Endothelial cell (in vitro differentiated cells): ENCODE measurements at places on chromosomes 2 and 18.

DNA sequence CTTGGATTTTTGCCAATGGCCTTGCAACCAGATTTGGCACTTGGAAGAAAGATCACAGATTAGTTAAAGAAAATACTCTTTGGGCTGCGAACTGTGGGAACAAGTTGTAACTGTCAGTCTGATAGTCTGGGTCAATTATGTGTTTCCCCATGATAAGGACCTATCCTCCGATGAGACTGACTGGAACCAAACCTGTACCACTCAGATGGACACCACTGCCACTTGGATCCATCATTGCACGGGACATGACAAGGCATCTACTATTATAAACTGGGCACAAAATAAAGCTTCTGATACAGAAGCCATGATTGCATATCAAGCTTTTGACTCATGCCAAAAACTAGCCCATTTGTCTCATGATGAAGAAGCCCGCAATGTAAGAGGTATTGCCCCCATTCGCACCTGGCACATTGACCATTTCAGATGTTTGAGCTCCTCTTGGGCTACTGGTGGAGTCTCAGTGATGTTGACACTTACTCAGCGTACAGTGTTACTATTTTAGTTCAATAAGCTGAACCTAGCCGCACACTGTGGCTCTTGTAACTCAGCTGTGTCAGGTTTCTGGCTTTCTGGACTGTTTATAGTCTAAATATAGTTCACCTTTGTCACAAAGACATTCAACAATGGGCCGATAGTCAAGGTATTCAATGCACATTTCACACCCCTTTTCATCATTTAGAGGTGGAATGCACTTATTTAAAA, 179.8 kb upstream of the RBBP8 start:
- H3K27me3 ChIP-seq = no peaks in the 10 kb centered on the region
- H3K27ac ChIP-seq = no peak overlapping the region
- no peak for DNase-seq
- H3K36me3 ChIP-seq = peaks cover 2% of the 10 kb centered on the region
- no peaks in the 10 kb centered on the region for H3K4me1 ChIP-seq
- H3K4me3 ChIP-seq = no peak overlapping the region

DNA sequence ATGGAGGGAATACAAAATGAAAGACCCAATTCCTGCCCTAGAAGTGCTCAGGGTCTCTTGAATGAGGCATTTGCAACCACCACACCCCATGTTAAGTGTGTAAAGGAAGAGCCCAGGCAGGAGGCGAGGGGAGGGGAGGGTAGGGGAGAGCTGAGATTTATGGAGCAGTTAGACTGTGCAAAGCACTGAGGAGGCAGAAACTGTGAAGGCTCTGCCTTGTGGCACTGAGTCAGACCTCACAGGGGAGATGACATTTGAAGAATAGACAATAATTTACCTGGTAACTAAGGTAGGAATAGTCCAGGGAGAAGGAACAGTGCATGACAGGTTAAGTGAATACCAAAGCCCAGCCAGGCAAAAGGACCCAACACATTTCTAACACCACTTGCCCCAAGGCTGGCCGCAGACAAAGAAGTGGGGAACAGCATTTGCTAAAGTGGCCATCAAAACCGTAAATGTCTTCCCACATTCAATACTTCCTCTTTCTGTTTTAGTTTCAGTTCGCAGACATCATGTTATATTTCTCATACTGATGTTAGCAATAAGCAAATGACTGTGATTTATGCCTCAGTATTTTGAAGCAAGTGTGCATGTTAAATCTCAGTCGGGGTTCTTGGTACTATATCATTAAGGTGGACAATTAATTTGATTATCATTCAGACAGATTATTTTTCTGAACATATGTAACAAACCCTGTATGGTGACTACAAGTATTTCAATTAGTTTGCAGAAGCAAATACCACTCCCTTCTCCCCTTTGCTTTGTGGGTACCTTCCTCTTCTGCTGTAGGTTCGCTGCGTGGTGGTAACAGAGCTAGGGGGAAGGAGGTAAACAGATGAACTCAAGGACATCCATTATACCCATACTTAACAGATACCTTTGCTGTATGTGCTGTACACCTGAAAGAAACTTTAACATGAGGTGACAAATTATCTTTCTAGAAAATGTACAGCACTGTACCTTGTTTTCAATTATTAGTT, 27.5 kb downstream of the CDH20 start:
- no peaks in the 10 kb centered on the region for H3K27me3 ChIP-seq
- no peak overlapping the region for H3K4me3 ChIP-seq
- no peak for DNase-seq
- H3K4me1 ChIP-seq = no peaks in the 10 kb centered on the region

- no peak overlapping the region for H3K27ac ChIP-seq
- no peak overlapping the region for H3K4me3 ChIP-seq
- H3K4me1 ChIP-seq = no peaks in the 10 kb centered on the region
- no peaks in the 10 kb centered on the region for H3K36me3 ChIP-seq
These were observed 17.5 kb upstream of the LIPG start for GRCh38 chr18:49544362-49544761.

- no peak for DNase-seq
- peaks cover 7% of the 10 kb centered on the region for H3K27me3 ChIP-seq
- H3K4me3 ChIP-seq = no peak overlapping the region
- H3K27ac ChIP-seq = no peak overlapping the region
- peaks cover 22% of the 10 kb centered on the region for H3K4me1 ChIP-seq
These were observed 160.7 kb downstream of the LDLRAD4 start for GRCh38 chr18:13379062-13379865.

GRCh38 chr2:101931402-101931801, 60.4 kb upstream of the IL1R2 start:
- DNase-seq = no peak
- H3K4me1 ChIP-seq = no peaks in the 10 kb centered on the region
- H3K27me3 ChIP-seq = no peaks in the 10 kb centered on the region
- H3K27ac ChIP-seq = no peak overlapping the region
- H3K4me3 ChIP-seq = no peak overlapping the region

- DNase-seq = no peak
- H3K27ac ChIP-seq = no peak overlapping the region
- H3K27me3 ChIP-seq = no peaks in the 10 kb centered on the region
- H3K36me3 ChIP-seq = no peaks in the 10 kb centered on the region
- H3K4me1 ChIP-seq = no peaks in the 10 kb centered on the region
These were observed 144.4 kb upstream of the PIEZO2 start for GRCh38 chr18:11293794-11294193.

GRCh38 chr2:43018179-43019024, 208.0 kb downstream of the ZFP36L2 start:
- peak overlapping the region; percentile 36 for H3K27ac ChIP-seq
- no peak overlapping the region for H3K4me3 ChIP-seq
- peaks cover 12% of the 10 kb centered on the region for H3K36me3 ChIP-seq
- peaks cover 7% of the 10 kb centered on the region for H3K27me3 ChIP-seq

DNA sequence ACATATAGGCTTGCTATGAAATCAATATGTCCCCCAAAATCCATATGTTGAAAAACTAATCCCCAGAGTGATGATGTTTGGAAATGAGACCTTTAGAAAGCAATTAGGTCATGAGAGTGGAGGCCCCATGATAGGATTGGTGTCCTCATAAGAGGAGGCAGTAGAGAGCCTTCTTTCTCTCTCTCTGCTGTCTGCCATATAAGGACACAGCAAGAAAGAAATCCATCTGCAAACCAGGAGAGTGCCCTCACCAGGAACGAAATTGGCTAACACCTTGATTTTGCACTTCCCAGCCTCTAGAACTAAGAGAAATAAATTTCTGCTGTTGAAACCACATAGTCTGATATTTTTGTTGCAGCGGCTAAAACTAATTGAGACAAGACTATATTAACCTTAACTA, 89.5 kb downstream of the NBAS start:
- no peaks in the 10 kb centered on the region for H3K27me3 ChIP-seq
- H3K36me3 ChIP-seq = peaks cover 27% of the 10 kb centered on the region
- H3K27ac ChIP-seq = no peak overlapping the region
- no peak overlapping the region for H3K4me3 ChIP-seq
- H3K4me1 ChIP-seq = no peaks in the 10 kb centered on the region
- DNase-seq = no peak

DNA sequence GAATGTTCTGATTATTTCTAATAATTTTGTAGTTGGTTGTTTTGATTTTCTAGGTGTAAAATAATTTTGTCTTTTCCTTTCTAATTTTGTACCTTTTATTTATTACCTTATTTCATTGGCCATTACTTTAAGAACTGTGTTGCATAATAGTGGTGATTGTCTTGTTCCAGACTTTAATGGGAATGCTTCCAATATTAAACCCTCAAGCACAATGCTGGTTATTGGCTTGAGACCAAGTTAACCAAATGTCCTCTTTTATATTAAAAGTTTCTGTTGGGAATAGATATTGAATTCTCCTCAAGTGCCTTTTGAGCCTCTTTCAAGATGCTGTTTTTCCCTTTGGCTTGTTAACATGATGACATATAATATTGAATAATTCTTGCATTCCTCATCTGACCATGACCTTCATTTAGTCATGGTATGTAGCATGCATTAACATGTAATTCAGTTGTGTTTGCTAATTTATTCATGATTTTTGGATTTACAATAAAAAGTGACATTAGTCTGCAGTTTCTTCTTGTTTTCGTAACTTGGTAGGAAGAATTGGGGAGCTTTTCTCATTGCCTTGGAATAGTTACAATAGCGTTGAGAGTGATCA, 141.7 kb downstream of the DIS3L2 start:
- H3K27ac ChIP-seq = no peak overlapping the region
- no peaks in the 10 kb centered on the region for H3K27me3 ChIP-seq
- peaks cover 4% of the 10 kb centered on the region for H3K4me1 ChIP-seq
- peaks cover 3% of the 10 kb centered on the region for H3K36me3 ChIP-seq
- no peak for DNase-seq

- no peaks in the 10 kb centered on the region for H3K27me3 ChIP-seq
- H3K27ac ChIP-seq = no peak overlapping the region
These were observed 228.3 kb upstream of the ERBB4 start for GRCh38 chr2:212766921-212767320.

- no peak overlapping the region for H3K4me3 ChIP-seq
- DNase-seq = no peak
- H3K27me3 ChIP-seq = no peaks in the 10 kb centered on the region
- H3K27ac ChIP-seq = no peak overlapping the region
These were observed 97.0 kb downstream of the FOXI3 start for GRCh38 chr2:88355486-88355885.

DNA sequence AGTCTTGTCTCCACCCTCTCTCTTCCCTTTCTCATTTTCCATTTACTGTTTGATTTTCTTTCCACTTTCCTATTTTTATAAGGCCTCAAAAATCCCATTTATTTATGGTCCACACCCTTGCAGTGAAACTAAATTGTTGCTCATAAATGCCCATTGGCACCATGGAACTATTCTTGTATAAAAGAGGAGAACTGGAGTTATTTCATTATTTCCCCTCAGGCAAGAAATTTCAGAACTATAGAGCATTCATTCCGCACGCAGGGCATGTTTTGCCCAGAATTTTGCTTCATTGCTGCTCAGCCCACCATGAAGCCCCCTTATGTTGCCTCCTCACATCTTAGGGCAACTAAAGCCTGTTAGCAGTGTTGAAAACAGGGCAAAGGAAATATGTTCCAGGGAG, 113.7 kb upstream of the MMADHC start:
- DNase-seq = no peak
- H3K27ac ChIP-seq = no peak overlapping the region
- peaks cover 1% of the 10 kb centered on the region for H3K27me3 ChIP-seq
- H3K4me3 ChIP-seq = no peak overlapping the region
- peaks cover 7% of the 10 kb centered on the region for H3K4me1 ChIP-seq

DNA sequence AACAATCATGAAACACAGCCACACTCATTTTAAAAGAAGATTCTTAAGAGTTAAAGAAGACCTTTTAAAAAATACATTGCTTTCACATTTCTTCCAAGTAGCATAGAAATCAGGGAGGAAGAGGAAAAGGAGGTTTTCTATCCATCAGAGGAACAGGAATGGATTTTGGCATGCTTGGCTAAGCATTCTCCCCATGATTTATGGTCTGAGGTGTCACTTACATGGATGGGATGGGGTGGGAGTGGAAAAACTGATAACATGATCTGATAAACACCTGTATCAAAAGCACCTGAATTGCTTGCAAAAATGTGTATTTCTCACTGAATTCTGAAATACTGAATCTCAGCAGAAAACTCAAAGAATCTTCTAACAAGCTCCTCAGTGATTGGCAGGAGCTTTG, 265.9 kb downstream of the NRXN1 start:
- no peak overlapping the region for H3K4me3 ChIP-seq
- peaks cover 17% of the 10 kb centered on the region for H3K4me1 ChIP-seq
- no peak overlapping the region for H3K27ac ChIP-seq
- no peaks in the 10 kb centered on the region for H3K36me3 ChIP-seq
- H3K27me3 ChIP-seq = no peaks in the 10 kb centered on the region

- H3K27ac ChIP-seq = no peak overlapping the region
- H3K27me3 ChIP-seq = peaks cover 1% of the 10 kb centered on the region
- no peak overlapping the region for H3K4me3 ChIP-seq
These were observed 1296.0 kb upstream of the ZEB2 start for GRCh38 chr2:145815933-145816332.

- no peak overlapping the region for H3K27ac ChIP-seq
- H3K4me3 ChIP-seq = no peak overlapping the region
- H3K27me3 ChIP-seq = peaks cover 3% of the 10 kb centered on the region
- no peak for DNase-seq
- H3K4me1 ChIP-seq = peaks cover 2% of the 10 kb centered on the region
These were observed 50.5 kb downstream of the IMPA2 start for GRCh38 chr18:12031846-12032245.

- no peak overlapping the region for H3K4me3 ChIP-seq
- DNase-seq = no peak
- H3K27me3 ChIP-seq = peaks cover 13% of the 10 kb centered on the region
- H3K36me3 ChIP-seq = peaks cover 14% of the 10 kb centered on the region
These were observed 241.6 kb downstream of the SEPTIN10 start for GRCh38 chr2:109372171-109372568.

- H3K4me1 ChIP-seq = no peaks in the 10 kb centered on the region
- peak; percentile 81 for DNase-seq
- no peaks in the 10 kb centered on the region for H3K36me3 ChIP-seq
- H3K4me3 ChIP-seq = no peak overlapping the region
- H3K27me3 ChIP-seq = peaks cover 19% of the 10 kb centered on the region
These were observed 4.8 kb downstream of the TMEM200C start for GRCh38 chr18:5890331-5891183.

- peaks cover 6% of the 10 kb centered on the region for H3K36me3 ChIP-seq
- peaks cover 23% of the 10 kb centered on the region for H3K4me1 ChIP-seq
- H3K27ac ChIP-seq = peak within 1 kb of the TSS; percentile 80
These were observed at the start of gene NAB1 for GRCh38 chr2:190649035-190649797. Gene NAB1, plus strand, starts transcription at chr2:190649083. Its CDS starts 10,094 bp downstream, at chr2:190659177.

DNA sequence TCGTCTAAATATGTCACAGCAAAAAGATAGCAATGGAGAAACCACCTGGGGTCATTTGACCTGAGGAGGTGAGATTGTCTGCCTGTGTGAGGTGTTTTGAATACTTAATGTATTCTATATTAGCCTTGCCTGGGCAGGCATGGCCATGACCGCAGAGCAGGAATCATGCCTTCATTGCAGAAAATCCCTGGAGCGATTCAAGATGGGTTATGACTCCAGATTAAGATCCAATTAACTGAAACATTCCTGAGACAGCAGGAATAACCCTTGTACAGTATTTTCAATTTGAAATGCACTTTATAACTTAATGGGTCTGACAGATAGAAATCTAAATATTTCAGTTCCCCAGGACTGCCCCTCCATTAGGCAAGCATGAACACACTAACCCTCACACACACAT, 227.3 kb upstream of the RAB6C start:
- H3K4me3 ChIP-seq = no peak overlapping the region
- H3K36me3 ChIP-seq = no peaks in the 10 kb centered on the region
- no peak overlapping the region for H3K27ac ChIP-seq
- no peak for DNase-seq
- H3K4me1 ChIP-seq = peaks cover 3% of the 10 kb centered on the region

GRCh38 chr2:237487496-237487895, 445 bp downstream of the MLPH start:
- H3K27me3 ChIP-seq = peaks cover 6% of the 10 kb centered on the region
- H3K27ac ChIP-seq = no peak overlapping the region
- no peak for DNase-seq
- H3K36me3 ChIP-seq = peaks cover 6% of the 10 kb centered on the region
- no peak overlapping the region for H3K4me3 ChIP-seq
